NCI-H2029 treated with DMSO at 0.1 percent for 48 hours (cell line): ENCODE measurements at places on chromosomes 12 and 14.

DNA sequence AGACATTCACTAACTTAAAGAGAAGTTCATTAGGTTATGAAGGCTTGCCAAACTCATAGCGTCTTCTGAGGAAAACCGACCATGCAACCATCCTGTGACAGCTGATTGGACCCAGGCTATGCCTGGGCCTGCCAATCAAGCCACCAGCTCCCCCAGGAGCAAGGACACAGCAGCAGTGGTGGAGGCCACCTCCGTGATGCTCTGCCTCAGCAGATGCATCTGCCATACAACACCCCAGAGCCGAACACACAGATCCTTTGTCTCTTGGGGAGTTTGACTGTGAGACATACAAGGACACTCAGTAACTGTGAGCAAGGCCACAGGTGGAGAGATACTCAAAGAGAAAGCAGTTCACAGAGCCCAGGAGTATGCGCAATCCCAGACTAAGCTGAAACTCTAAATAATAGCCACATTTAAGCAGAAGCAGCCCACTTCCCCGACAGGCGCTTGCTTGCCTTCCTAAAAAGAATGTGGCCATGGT is 10.0 kb upstream of the CNIH1 start:
- no peak for DNase-seq

GRCh38 chr12:92133171-92133570 is 12.5 kb downstream of the BTG1 start:
- DNase-seq = no peak

DNA sequence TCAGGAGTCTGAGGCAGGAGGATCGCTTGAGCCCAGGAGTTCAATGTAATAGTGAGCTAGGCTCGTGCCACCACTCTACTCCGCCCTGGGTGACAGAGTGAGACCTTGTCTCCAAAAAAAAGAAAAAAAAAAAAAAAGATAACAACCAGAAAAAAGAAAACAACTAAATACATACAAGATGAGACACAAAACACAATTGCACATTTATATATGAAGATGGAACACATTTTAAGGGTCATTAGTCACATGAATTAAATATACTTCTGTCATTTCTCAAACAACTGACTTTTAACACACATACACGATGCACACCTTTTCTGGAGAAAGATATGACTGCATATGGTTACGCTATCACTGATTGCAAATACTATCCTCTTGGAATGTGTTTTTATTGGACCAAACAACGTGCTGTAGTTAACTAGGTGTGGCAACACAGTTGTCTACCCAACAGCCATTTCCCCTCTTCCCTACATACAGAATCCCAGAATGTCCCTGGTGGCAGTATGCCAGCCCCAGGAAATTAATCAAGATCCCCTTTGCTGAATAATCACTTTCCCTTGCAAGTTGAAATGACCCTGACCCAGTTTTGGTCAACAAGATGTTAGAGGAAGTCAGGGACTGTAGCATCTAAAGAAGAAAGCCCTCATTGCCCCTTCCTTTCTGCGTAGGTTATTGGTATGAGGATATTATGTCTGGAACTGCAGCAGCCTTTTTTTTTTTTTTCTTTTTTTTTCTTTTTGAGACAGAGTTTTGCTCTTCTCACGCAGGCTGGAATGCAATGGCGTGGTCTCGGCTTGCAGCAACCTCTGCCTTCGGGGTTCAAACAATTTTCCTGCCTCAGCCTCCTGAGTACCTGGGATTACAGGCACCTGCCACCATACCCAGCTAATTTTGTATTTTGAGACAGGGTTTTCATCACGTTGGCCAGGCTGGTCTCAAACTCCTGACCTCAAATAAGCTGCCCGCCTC is 5.6 kb upstream of the MYL6B start:
- no peak for DNase-seq

- DNase-seq = no peak
These were observed 8.0 kb upstream of the EVL start for GRCh38 chr14:100056964-100057795.

- no peak for DNase-seq
These were observed 20.0 kb downstream of the ITGA7 start for GRCh38 chr12:55687746-55688145.

GRCh38 chr12:101829639-101830366 is 956 bp downstream of the GNPTAB start:
- DNase-seq = peak; percentile 49

DNA sequence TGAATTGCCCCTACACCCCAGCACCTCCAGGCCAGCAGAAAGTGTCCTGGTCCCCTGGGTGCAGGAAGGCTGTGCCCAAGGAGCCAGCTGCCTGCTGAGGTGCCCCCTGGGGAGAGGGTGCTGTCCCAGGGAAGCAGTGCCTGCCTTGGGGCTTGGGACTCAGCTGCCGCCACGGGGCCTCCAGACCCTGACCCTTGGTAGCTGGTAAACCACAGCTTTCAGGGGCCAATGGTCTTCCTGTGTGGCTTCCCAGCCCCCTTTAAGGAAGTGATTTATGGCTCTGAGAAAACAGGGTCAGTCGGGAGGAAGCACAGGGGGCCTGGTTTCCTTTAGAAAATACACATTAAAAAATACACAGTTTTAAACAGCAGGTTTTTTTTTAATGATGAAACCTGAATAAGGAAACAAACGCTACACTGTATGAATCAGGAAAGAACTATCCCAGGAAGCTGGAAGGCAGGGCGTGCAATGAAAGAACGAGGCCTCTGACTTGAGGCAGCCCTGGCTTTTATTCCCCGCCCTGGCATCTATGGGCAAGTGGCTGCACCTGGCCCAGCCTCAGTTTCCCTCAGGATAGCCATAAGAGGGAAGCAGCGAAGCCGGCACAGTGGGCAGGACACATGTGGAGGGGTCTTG is 40.6 kb upstream of the EML1 start:
- DNase-seq = no peak

DNA sequence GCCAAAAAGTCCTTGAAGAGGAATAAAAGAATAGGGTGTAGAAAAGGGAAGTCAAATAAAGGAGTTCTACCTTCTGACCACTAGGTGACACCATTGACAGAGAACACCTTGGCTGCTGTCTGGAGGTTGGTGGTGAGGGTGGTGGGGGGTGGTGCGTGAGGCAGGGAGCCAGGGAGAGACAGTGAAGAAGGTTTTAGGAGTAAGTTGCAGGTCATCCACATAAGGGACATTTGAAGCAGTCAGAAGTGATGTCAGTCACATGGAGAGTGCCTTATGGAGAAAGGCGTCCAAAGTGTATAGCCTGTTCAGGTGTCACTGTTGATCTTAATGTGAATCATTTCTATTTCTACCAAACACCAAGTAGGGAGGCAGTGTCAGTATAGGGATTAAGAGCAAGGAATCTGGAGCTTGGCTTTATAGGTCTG is 279.3 kb upstream of the DDHD1 start:
- DNase-seq = no peak

DNA sequence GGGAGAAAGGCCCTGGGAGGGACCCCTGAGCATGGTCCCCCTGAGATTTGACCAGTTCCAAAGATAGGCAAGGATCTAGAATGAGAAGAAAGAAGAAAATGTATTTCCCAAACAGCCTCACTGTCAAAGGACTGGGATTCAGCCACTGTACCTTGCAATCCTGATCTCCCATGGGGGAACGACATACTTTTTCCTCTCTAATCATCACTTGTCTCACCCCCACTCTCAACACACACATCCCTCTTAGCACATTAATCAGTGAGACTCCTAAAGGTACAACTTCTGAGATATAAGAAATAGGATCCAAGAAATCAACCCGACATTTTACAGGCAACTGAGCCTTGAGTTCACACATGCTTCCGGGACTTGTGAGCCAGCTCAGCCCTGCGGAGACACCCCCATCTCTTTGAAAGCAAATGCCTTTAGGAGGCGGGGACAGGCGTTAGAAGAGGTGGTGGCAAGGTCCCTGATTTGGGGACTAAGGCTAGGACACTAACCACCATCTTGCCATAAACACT is 1.4 kb downstream of the MAP3K9 start:
- no peak for DNase-seq
